Left lobe of liver (tissue), 2 donors: ENCODE measurements at places on chromosomes 16 and 17. TPM values are rescaled to one million over a fixed set of nuclear protein-coding genes. Genes with fewer than 3 reads are reported as not detected.

MEFV gene
- 0.88 TPM for total RNA-seq

GRCh38 chr16:66581246-66581952 is 2.1 kb downstream of the CMTM2 start:
- DNase-seq: no peak

HS3ST3B1 gene
- 39.8 TPM for total RNA-seq

- no peak for DNase-seq
Measured at GRCh38 chr17:50794361-50794760, 27.0 kb upstream of the ANKRD40CL start.

EXOSC6 gene
- total RNA-seq: 8.2 TPM

DNA sequence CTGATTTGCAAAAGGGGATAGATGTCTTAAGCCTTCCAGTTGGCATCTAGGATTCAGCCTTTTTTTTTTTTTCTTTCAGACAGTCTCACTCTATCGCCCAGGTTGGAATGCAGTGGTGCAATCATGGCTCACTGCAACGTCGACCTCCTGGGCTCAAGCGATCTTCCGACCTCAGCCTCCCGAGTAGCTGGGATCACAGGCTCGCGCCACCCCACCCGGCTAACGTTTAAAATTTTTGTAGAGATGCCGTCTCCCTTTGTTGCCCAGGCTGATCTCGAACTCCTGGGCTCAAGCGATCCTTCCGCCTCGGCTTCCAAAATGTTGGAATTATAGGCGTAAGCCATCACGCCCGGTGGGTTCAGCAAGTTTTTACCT is 571 bp upstream of the CCP110 start:
- DNase-seq: no peak

- no peak for DNase-seq
Measured at GRCh38 chr17:68356520-68356919, 65.2 kb downstream of the ARSG start.

- DNase-seq: no peak
Measured at GRCh38 chr16:8458481-8459046, 131.7 kb downstream of the TMEM114 start.

GRCh38 chr17:10208604-10209193 is 10.3 kb upstream of the GAS7 start:
- DNase-seq: no peak

- DNase-seq: no peak
Measured at GRCh38 chr17:64164596-64165285, 34.8 kb upstream of the ERN1 start.

DPEP3 gene
- total RNA-seq: not detected

MYO15B gene
- 34.2 TPM for total RNA-seq
